Fibroblast of villous mesenchyme (primary cell): ENCODE measurements at places on chromosomes 4 and X. TPM values are rescaled to one million over a fixed set of nuclear protein-coding genes. Genes with fewer than 3 reads are reported as not detected.

PDZD4 gene
- 0.32 and 0.43 TPM in 2 replicates for total RNA-seq

PDZD11 gene
- 54.0 and 54.1 TPM in 2 replicates for total RNA-seq

CACNA1F gene
- not detected in 2 replicates for total RNA-seq

DNA sequence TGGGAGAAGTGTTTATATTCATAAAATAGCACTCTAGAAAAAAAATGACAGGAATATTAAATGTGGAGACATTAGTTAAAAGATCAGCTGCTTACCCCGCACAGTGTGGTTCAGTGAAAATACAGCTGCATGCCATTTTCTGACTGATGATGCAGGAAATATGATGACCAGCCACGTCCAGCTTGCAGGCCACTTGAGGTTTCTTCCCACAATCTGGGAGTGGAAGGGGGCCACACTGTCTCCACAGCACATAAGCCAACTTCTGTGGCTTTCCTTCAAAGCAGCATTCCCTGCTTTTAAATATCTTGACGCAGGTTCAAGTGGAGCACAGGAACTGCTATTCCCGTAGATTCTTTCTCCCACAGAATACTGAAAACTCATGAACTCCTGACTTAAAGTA lies 173.4 kb upstream of the GALNT7 start:
- DNase-seq: no peak

- DNase-seq: no peak
Observed at GRCh38 chrX:68665502-68665901, 18.0 kb downstream of the STARD8 start.

GRCh38 chr4:40916218-40916555 lies 166.4 kb downstream of the NSUN7 start:
- peak; percentile 32 for DNase-seq

DNA sequence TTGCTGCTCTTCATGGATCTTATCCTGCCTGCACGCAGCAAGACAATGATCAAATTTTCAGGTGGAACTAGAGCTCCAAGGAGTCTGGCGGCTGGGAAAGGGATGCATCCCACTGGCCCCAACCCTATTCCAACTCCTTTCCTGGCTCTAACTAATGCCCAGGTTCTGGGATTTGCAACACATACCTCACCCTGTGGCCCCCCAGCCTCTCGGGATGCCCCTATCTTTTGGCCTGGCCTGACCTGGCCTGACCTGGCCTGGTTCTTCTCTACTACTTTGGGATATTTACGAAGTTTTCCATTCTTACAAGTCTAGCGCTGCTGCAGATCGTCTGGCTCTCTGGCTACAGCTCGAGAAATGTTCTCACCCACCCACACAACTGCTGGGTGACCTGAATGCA lies 56.4 kb upstream of the CDKN2AIP start:
- DNase-seq: no peak

- DNase-seq: peak; percentile 15
Observed at GRCh38 chrX:41014776-41015360, 70.4 kb upstream of the USP9X start.
